Large intestine (tissue), 12 donors: ENCODE measurements at places on chromosomes 16 and 17.
A peak's percentile ranks its signal among the peaks of the same experiment; 100 is the strongest.

- DNase-seq, result no peak
Measured at GRCh38 chr17:73101031-73101430, 8.5 kb upstream of the SLC39A11 start.

- no peak for DNase-seq
Measured at GRCh38 chr17:79000396-79001189, 9.0 kb downstream of the CANT1 start.

- DNase-seq, result no peak
Measured at GRCh38 chr16:88063211-88063773, 112.1 kb downstream of the BANP start.

DNA sequence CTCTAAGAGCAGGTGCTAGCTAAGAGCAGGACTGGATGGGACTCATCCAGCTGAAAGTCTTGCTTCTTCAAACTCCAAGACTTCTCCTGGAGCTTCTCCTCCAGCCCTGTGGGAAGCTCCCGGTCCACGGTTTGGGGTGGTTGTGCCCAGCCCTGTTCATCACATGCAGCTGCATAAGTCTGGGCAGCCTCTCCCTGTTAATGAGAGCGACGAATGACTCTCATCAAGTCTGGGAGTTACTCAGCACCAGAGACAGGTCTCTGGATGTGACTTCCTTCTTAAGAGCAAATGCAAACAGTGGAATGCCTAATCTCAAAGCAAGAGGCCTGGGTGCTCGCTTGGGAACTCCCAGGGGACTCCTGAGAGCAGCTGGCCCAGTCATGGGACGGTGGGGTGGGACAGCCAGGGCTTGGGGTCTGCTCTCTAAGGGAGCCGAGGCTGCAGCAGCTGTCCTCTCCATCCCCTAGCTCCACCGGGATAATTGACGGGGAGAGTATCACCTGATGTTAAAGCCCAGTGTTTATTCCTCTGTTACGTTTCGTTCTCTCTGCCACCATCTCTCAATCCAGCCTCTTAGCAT lies 35.3 kb upstream of the CRHR1 start:
- DNase-seq, result no peak

GRCh38 chr16:56860226-56861020 lies 4.6 kb upstream of the SLC12A3 start:
- no peak for DNase-seq

DNA sequence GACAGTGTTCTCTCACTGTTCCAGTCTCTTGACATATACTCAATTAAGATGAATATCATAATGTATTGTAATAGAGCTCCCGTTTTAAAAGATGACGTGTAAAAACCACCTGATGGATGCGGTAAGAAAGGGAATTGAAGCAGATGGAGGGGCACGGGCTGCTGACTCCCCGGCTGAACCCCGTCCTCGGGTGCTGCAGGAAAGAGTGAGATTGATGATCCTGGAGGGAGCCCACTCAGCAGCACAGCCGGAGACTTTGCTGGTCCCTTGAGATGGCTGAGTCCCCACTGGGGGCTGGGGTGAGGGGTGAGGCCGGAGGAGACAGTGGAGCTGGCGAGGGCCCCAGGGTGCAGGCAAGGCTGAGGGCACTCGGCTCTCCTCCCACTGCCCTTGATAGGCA lies 217.4 kb downstream of the RPTOR start:
- DNase-seq, result no peak

- no peak for DNase-seq
Measured at GRCh38 chr16:27318392-27319256, 4.8 kb downstream of the IL4R start.

- no peak for DNase-seq
Measured at GRCh38 chr16:13708347-13709120, 211.4 kb upstream of the ERCC4 start.

GRCh38 chr16:49896447-49896964 lies 40.6 kb upstream of the ZNF423 start:
- DNase-seq, result no peak

DNA sequence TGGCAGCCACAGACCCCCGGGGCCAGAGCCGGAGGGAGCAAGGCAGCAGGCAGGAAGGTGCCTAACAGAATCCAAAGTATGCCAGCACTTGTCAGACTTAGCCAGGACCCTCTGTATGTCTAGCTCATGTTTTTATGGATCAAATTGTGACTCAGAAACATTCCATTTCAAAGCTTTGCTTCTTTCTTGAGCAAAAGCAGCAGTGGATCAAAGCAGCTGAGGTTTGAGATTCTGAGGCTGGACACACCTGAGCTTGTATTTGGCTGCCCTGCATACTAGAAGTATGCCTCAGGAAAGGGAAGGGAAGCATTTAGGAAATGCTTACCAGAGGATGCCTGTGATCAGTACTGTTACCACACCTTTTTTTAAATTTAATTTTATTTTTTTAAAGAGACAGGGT lies 5.7 kb upstream of the MYO1C start:
- DNase-seq, result no peak

- no peak for DNase-seq
Measured at GRCh38 chr17:28330671-28331070, 4.6 kb downstream of the IFT20 start.

GRCh38 chr17:75771334-75772281 lies 6.6 kb upstream of the GALK1 start:
- peak; percentile 71 for DNase-seq

DNA sequence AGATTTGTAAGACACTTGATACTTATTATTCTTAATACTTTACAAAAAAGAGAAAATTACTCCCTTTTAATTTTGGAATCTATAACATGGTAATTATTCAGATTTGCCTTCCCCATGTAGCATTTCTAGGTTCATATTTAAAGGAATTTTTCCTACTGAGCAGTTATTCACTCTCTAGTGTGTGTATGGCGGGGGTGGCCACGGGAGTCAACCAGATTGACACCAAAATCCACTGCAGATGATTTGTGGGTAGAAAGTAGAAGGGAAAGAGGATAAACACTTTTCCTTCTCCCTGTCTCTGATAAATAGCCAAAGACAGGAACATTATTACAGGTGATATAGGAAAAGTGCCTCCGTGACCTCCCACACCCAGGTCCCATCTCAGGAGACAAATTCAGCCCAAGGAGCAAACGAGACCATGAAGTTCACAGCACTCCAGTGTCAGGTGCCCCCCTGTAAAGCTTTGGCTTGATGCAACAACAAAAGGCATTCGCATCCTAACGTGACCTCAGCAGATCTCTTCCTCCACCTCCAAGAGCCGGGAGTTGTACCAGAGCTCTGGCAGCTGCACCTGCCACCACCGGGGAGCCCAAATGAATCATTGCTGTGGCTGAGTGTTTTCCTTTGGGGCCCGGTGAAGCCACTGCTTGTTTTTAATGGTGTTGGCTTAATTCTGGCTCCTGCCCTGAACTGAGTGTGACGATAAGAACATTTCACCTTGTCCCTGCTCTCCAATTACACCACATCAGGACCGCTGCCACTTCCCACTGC lies 92.7 kb upstream of the NOL11 start:
- no peak for DNase-seq

- DNase-seq, result no peak
Measured at GRCh38 chr16:83059237-83059636, 432.5 kb downstream of the CDH13 start.

DNA sequence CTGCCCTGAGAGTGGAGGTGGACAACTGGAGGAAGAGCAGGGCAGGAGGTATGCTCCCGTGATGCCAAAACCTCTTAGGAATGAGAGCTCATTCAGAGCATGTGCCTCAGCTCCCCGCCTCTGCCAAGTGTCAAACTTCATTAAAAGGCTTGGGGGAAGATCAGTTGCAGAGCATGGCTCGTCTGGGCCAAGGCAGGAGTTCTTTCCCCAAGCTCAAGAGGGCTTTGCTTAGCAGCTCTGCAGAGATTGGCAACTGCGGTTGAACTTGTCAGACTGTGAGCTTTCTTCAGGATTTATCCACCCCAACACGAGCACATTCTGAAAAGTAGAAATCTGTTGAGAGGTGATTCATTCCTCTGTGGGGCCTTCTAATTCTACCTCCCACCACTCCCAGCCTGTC lies 248.1 kb downstream of the HS3ST3A1 start:
- DNase-seq, result no peak

DNA sequence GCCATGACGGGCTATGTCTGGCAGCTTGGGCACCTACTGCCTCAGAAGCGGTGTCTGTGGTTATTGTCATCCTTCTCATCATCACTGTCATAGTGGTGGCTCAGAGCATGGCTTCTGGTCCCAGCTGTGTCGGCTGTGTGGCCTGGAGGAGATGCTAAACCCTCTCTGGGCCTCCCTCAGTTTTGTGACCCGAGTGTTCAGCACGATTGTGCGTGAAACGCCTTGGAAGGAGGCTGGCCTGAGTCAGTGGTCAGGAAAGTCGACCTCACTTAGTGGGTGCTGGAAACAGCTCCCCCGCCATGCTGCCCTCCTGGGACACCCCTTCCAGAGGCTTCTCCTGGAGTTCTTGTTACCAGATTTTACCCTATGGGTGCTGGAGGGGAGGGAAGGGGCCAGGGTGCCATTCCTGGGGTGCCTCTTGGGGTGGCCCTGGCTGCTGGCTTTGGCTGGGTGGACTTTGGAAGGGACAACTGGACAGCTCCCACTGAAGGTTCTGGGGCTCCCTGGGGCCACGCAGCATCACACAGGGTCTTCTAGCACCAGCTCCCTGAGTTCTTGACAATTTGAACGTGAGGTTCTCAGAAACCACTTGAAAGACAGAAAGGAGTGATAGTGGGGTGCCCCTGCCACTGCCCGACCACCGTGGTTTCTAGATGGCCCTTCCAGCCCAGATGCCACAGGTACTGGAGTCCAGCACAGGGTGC lies 226.5 kb upstream of the GSE1 start:
- no peak for DNase-seq

DNA sequence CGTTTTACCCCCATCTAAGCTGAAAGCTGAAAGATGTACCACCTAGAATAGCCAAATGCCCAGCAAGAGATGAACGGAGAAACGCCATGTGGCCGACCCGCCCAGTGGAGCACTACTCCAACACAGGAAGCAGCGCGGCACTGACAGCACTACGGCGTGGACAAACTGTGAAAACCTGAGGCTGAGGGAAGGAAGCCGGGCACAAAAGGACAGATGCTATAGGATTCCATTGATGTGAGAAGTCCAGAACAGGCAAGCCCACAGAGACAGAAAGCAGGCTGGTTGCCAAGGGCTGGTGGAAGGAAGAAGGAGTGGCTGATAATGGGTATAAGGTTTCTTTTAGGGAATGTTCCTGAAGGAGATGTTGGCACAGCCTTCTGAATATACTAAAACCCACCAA lies 29.4 kb upstream of the SLC38A8 start:
- DNase-seq, result no peak

DNA sequence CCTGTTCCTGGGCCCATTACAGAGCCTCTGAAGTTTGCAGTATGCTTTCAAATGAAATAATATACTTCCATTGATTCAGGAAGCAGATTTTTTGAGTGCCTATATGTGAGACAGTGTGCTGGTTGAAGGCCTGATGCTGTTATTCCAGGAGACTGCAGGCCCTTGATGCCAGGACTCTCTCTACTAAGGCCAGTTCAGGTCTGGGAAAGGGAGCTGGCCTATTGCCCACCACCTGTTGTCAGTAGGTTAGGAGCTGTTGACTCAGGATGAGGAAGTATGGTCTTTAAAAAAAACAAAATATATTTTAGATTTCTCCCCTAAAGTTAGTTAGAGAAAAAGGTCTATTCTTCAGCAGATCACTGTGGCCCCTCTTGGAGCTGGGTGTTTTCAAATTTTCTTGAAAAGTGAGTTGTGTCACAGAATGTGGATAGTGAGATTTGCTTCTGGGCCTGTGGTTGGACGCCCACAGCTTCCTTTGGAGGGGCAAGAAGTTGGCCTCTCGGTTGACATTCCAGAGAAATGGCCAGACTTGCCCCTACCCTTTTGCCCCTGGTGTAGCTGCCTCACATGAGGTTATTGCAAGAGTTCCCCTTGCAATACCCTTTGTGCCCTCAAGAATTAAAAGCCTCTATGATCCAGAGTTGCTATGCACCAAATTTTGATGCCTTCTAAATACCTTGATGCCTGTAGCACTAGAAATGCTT lies 7.9 kb downstream of the ESRP2 start:
- no peak for DNase-seq

DNA sequence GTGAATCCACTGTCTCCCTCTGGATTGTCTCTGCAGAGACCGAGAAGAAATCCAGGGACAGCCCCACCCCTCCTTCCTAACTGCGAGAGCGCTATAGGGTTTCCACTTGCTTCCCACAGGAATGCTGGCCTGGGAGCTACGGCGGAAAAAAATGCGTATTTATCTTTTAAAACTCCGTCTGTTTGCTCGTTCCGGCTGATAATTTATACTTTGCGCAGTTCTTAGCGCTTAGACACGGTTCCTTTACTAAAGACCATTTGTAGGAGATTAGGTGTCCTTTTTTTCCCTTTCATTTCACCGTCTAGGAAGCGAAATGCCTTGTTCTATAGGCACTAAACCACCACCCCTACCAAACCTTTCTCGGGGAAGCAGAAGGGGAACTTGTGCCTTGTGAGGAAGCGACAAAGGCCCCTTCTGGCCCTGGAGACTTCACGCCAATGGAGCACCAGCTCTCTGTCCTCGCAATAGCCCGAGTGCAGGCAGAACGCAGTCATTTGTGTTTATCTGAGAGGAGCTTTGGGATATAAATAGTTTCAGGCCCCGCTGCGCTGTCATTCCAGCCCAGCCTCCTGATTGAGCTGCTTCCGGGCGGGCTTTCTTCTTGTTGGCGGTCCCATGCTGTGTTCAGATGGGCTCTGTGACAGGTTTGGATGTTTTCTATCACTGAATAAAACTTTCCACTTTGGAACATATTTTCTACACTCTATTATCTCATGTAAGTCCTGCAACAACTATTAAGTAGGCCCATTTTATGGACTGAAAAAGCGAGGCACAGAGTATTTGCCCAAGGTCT lies 791 bp upstream of the SUPT4H1 start:
- DNase-seq, result no peak

- no peak for DNase-seq
Measured at GRCh38 chr17:50945779-50946222, 79.6 kb upstream of the TOB1 start.
